ENCODE measurements at places on chromosomes 7 and 10.

GRCh38 chr7:155208681-155209477, 88.8 kb upstream of the INSIG1 start:
- DNase-seq, result no peak

- DNase-seq, result no peak
Observed at GRCh38 chr7:22427104-22427503, 70.2 kb upstream of the RAPGEF5 start.

DNA sequence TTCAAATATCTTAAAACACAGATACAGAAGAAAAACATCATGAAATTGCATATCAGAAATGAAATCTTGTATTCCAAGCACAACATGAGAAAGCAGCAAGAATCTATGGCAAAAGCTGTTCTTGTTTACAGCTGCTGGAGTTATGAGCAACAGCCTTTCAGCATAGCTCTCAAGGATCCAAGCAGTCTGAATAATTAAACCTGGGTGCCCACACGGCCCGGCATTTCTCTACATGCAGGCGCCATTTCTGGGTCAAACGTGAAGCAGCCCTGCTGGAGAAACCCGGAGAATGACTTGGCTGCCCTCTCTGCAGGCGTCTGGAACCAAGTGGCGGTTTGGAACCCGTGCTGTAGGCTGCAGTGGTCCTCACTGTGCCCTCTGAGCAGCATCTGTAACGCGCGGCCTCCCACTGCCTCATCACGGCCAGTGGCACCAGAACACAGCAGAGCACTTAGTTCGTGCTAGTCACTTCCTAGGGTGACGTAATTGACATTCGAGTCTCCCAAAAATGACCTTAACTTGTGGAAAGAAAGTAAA, 213.0 kb downstream of the TCERG1L start:
- DNase-seq, result no peak

DNA sequence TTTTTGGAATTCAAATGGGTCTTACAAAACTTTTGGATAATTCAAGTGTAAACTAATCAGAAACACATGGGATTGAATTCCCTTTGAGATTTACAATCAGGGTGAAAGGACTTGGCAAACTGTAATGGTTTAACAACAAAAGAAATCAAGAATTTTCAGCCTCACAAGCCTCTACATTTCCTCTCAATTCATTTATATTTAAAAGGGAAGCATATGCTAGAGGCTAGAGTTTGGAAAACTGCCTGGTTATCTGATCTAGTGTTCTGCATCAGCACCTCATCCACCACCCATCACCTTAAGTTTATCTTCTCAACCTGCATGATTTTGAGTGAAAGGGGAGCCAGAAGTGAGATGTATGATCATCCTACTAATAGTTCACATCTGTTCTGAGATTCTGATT, 120.7 kb downstream of the TES start:
- DNase-seq, result no peak

- no peak for DNase-seq
Observed at GRCh38 chr10:95675403-95676116, 18.2 kb downstream of the TCTN3 start.

GRCh38 chr10:99172128-99172738, 63.4 kb downstream of the HPSE2 start:
- no peak for DNase-seq

DNA sequence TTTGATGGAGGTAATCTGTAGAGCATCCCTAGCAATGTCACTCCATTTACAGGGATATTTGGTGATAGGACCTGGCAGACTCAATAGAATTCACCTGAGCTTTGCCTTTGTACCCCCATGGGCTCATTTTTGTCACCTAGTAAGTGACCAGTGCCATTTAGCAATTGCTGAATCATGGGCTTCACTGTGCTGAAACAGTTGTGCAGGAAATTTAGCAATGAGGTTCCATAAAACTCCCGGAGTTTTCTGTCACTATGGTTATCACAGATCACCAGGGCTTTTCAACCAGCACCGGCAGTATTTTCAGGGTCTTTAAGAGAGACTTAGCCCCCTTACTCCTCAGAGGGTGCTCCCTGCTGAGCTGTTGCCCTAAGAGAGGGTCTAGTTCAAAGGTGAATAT, 40.2 kb downstream of the FAS start:
- no peak for DNase-seq

DNA sequence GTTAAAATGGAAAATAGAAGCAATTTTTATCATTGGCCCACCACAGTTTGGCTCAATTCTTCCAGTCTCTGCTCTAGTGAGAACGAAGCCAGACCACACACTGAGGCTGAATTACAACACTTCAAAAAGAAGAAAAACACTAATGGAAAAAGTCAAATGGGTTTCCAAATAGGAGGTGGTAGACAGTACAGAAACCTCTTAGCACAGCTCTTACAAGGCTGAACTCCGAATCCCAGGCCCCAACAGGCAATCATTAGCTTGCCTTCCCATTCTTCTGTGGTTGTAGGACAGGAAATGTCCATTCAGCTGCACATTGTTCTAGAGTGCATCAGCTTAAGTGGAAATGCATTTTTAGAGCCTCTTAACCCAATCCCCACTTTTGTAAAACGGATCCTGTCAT, 115.1 kb upstream of the MEOX2 start:
- no peak for DNase-seq

DNA sequence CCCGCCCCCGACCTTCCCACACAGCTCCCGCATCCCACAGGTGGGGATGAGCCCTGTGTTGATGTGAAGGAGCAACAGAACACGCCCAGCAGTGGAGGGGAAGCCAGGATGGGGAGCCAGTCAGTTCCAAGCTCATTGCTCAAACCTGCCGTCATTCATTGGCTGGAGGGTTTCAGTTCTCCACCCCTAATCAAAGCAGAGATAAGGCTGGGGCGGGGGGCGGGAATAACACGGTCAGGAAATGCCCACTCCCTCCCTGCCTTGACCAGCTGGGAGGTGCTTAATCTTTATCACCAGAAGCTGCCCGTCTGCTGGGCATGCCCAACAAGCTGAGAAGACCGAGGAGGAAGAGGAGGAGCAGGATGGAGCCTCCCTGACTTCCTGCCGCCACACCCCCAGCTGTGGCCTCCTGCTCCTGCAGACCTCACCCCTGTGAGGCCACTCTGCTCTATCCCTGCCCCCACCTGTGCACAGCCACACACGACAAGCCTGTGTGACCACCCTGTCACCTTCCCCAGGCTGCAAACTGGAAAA, 265.1 kb downstream of the ZEB1 start:
- DNase-seq, result no peak

DNA sequence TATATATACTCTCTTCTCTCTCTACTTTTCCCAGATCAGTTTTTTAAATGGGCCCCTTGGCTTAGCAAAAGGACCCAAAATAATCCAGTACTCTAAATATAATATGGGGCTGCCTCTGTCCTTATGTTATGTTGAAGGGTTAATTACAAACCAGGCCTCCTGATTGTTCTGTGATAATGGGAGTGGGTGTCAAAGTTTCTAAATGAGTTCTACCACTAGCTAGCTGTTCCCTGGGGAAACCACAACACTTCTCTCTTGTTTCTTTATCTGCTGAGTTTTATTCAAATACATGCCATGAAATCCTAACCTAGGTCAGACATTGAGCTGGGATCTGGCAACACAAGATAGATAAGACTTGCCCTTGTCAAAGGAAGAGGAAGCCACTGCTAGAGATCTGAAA, 3.8 kb downstream of the HTR5A start:
- no peak for DNase-seq

- DNase-seq, result no peak
Observed at GRCh38 chr10:7243873-7244272, 167.0 kb downstream of the SFMBT2 start.

DNA sequence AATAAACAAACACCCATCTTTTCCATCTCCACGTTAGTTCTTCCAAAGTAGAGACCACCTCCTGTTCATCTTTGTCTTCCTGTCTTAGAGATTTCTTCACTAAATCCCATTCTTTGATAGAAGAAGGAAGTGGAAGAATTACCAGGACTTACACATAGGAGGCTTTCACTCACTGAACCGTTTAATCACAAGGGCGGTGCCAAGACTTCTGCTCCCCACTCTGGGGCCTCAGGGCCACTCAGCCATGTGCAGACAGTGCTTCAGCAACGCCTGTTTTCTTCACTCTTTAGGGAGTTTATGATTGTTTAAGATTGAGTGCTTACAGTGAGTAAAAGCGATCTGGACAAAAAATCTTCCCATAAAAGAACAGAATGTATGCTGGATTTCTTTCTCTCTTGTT, 63.9 kb upstream of the SORCS3 start:
- no peak for DNase-seq

- no peak for DNase-seq
Observed at GRCh38 chr7:113810080-113810744, 108.6 kb downstream of the PPP1R3A start.

DNA sequence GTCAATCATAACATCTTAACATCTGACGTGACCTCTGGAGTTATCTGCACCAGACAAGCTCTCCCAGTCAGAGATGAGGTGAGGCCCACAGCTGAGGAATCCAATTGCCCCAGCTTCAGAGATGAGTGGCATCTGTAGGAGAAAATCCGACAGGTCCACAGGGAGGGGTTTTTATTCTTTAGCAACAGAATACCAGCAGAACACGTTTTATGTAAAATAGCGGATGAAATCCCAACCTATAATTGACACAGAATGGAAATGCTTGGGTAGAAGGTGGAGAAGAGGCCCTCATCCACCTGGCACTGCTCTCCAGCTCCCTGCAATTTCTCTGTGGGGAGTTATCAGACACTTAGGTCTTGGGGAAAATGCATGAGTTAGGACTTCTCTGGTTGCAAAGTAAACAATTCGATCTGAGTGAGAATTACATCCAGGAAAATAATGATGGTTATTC, 144.2 kb upstream of the NRP1 start:
- DNase-seq, result no peak

- DNase-seq, result no peak
Observed at GRCh38 chr7:73515178-73515577, 6.9 kb downstream of the BAZ1B start.

DNA sequence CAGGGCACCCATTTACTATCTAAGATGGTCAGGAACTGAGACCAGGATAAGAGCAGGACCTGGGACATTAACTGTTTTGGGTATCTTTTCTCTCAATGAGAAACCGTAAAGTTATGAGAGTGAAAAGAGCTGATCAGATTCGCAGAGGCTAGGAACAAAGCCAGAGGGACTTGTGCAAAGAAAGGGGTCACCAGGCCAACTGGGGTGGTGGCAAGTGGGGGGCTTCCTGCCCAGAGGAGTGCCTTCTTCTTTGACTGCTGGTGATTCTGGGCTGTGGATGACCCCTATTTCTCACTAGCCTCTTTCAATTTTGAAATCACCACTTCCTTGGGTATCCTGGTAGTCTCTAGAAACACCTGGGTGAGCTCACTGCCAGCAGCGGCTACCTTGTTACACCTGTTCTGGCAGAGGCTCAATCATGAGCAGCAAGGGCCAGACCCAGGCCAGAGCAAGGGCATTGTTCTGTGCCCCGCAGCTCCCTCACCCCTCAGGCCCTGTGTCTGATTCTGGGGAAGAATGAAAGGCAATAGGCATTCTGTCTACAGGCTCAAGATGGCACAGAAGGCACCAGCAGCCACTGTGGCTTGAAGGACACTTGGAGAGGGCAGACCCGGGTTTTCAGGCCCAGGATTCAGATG, 999 bp downstream of the SFTPD start:
- DNase-seq, result no peak

DNA sequence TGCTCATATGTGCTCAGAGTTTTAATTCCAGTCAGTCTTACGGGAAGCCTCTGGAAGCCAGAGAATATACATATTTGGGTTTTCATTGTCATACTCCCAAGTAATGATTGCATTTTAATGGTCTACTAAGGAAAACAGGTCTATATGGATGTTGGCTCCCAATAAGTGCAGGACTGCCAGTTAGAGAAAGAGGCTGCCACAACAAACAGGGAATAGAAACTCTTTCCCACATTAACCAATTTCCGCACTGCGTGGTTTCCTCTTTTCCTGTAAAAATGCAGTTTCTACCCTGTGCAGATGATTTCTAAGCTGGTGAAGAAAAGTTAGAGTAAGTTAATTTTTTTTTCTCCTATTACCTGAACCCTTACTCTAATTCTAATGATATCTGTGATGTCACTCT, 78.2 kb downstream of the CCSER2 start:
- DNase-seq, result no peak

DNA sequence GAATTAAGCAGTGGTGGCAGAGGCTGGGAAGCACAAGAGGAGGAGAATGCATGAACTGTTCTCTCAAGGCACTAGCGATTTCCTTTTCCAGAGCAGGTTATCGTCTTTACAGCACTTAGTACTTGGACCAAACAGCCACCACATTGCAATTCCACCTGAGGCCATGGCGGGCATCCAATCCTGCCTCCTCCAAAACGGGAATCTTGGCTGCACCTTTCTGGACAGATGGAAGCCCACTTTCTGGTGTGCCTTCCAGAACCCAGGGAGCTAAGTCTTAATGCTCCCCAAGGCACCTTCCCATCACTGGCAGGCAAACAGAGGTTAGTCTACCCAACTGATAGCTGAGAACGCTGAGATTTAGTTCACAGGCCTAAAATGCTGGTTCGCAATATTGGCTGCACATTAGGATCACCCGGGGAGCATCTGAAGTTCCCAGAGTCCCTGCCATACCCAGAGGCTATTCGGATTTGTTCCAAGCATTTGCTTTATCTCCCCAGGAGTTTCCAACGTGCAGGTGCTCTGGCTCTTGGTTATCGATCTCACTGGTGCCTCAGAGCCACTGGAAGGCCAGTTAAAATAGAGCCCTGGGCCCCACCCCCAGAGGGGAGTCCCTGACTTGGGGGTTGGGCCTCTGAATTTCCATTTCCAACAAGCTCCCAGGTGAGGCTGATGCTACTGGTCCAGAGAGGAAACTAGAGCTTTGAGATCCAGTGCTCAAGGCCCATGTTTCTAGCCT, 62.2 kb downstream of the KCNMA1 start:
- no peak for DNase-seq

GRCh38 chr7:47330561-47331178, 251.2 kb downstream of the TNS3 start:
- no peak for DNase-seq

GRCh38 chr7:30848121-30848855, 63.4 kb upstream of the AQP1 start:
- DNase-seq, result no peak

DNA sequence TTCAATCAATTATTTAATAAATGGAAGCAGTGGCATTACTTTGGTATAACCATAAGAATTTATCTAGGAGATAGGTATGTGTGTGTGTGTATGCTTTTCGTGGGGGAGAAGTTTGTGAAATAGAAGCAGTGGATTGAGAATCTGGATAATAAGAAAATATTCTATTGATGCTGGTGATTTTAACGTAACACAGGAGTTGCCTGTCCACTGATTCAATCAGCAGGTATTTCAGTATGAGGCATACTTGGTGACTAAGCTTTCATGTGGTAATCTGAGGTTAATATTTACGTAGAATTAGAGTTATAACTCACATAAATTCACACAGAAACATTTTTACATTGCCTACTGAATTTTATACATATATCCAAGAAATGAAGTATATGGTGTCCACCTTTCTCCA, 568.0 kb downstream of the ZWINT start:
- DNase-seq, result no peak

All from iPS DF 19.7 (cell line).